ENCODE measurements at places on chromosomes 1 and 21. TPM values are rescaled to one million over a fixed set of nuclear protein-coding genes. Genes with fewer than 3 reads are reported as not detected.

DNA sequence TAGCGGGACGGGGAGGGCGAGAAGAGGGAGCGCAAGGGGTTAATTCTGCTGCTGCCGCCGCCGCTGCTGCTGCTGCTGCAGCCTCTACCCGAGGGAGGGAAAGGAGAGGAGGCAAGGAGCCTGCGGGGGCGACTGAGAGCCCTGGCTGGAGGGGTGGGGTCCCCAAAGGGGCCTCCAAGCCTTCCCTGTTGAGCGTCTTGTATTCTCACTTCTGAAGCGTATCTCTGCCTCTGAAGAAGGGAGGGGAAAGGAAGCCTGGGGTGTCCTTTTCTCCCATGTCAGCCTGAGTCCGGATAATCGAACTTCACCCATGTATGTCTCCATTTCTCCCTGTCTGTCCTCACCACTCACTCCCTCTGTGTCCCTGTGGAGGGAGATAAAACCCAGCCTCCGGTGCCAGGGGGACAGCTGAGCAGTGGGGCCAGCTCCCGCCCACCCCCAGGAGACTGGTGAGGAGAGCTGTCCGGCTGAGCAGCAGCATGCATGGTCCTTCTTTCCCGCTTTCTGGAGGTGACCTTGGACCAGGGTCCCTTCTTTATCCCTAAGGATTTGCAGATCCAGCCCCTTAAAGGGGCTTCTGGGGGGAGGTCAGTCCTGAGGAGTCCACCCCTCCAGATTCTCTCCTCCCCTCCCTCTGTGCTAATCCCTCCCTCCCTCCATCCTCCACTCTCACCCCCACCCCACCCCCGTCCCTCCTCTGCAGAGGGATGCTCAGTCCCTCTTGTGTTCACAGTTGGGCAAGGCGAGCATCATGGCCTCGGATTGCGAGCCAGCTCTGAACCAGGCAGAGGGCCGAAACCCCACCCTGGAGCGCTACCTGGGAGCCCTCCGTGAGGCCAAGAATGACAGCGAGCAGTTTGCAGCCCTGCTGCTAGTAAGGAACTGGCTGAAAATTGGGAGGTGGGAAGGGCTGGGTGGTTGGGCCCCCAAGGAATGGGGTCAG lies 1.0 kb downstream of the NCDN start:
- H3K4me3 ChIP-seq = peak overlapping the region; percentile 71
- peak; percentile 48 for DNase-seq
- H3K27me3 ChIP-seq = no peaks in the 10 kb centered on the region
- peaks cover 30% of the 10 kb centered on the region for H3K4me1 ChIP-seq

- H3K27ac ChIP-seq = no peak overlapping the region
- no peak overlapping the region for H3K4me3 ChIP-seq
- DNase-seq = no peak
- no peaks in the 10 kb centered on the region for H3K4me1 ChIP-seq
Measured at GRCh38 chr1:217067642-217068041, 344.4 kb upstream of the ESRRG start.

DNA sequence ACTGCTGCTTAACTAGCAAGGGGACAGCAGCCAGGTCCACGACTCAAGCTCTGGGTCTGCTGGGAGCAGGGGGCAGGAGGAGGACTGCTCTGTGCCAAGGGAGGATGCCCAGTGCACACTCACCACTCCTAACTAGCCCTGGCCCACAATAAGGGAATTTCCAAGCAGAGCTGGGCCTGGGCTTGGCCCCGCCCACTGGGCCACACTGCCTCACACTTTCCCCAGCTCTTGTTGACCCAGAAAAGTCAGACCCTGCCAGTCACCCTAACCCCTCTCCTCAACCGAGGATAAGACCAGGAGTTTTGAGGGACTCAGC lies 18.7 kb downstream of the SLC9A1 start:
- peaks cover 32% of the 10 kb centered on the region for H3K4me1 ChIP-seq
- no peaks in the 10 kb centered on the region for H3K36me3 ChIP-seq
- no peak for DNase-seq

DNA sequence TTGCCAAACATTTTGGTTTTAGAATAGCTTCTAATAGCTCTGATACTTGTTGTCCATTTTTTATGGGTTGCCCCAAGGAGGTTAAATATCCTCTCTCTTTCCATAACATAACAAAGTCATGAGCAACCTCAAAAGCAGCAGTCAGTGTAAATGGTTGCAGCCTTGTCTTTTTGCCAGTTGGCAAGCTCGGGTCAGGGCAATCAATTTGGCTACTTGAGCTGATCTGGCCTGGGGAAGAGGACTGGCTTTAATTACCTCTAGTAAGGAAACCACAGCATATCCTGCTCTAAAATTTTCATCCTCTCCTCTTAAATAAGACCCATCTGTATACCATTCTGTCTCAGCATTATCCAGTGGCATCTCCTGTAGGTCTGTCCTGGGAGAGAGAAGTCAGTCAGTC lies 21.2 kb upstream of the FMO4 start:
- H3K4me3 ChIP-seq = no peak overlapping the region
- peaks cover 3% of the 10 kb centered on the region for H3K27me3 ChIP-seq
- H3K36me3 ChIP-seq = no peaks in the 10 kb centered on the region
- H3K27ac ChIP-seq = no peak overlapping the region
- H3K4me1 ChIP-seq = no peaks in the 10 kb centered on the region
- DNase-seq = no peak

GRCh38 chr1:168673974-168674683 lies 54.9 kb downstream of the DPT start:
- DNase-seq = no peak
- H3K4me1 ChIP-seq = no peaks in the 10 kb centered on the region
- H3K4me3 ChIP-seq = no peak overlapping the region
- no peaks in the 10 kb centered on the region for H3K36me3 ChIP-seq
- no peak overlapping the region for H3K27ac ChIP-seq

The GBP5 gene
- 74.5 TPM for total RNA-seq

All from CD8-positive, alpha-beta memory T cell (primary cell).